ENCODE measurements at places on chromosomes 2 and 18.

GRCh38 chr2:167637741-167638140 is 609.7 kb downstream of the STK39 start:
- DNase-seq = no peak

- no peak for DNase-seq
Measured at GRCh38 chr2:2530334-2530733, 199.3 kb upstream of the MYT1L start.

DNA sequence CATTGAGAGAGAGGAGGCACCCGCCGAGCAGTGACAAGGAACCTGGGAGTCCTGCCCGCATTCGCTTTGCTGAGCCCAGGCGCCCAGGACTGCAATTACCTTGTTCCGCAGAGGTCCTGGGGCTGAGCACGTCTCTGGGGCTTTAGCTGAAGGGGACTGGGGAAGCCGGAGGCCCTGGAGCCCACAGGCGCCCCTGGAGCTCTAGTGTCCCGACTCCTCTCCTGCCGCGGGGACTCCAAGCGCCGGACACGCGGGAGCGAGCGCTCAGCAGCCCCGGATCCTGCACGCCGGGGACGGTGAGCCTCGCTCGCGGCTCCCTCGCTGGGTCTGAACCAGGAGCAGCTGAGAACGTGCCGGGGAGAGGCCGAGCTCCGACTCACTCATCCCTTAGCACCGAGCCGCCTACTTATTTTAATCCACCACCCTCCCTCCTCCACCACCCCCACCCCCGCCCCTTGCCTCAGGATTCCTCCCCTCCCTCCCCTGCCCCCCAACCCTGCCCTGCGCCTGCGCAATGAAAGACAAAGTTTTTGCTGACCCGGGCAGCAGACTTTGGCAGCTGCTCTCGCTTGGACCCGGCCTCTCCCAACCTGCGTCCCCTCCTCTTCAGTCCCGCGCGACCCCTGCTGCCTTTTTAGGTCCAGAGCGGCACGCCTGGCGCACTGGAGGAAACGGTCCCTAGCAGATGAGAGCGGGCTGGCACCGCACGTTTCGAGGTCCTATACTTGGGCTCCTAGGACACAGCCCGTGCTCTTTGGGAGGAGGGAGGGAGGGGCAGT is at the start of gene OSR1:
Gene OSR1 (minus strand): TSS at position 382 of the 779 bp plus-strand sequence. CDS start 4,818 bp downstream, outside the sequence.
- DNase-seq = no peak

DNA sequence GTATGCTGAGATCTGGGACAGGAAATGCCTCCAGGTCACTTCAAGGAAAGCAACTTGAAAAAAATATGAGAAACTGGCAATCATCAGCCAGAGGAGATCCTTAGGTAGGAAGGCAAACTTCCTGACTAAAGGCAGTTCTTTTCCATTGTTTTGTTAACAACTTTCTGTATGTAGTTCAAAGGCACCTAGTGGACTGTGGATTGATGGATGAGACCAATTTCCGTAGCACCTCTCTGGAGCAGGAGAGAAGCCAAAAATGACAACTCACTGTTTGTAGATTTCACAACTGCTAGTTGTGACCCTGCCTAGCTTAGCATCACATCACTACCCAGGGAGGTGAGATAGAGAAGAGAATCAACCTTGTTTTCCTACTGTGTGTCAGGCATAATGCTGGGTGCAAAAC is 21.8 kb upstream of the NOSTRIN start:
- no peak for DNase-seq

GRCh38 chr2:6846967-6847681 is 18.6 kb downstream of the CMPK2 start:
- no peak for DNase-seq
